ENCODE measurements at places on chromosomes 1 and 21.

DNA sequence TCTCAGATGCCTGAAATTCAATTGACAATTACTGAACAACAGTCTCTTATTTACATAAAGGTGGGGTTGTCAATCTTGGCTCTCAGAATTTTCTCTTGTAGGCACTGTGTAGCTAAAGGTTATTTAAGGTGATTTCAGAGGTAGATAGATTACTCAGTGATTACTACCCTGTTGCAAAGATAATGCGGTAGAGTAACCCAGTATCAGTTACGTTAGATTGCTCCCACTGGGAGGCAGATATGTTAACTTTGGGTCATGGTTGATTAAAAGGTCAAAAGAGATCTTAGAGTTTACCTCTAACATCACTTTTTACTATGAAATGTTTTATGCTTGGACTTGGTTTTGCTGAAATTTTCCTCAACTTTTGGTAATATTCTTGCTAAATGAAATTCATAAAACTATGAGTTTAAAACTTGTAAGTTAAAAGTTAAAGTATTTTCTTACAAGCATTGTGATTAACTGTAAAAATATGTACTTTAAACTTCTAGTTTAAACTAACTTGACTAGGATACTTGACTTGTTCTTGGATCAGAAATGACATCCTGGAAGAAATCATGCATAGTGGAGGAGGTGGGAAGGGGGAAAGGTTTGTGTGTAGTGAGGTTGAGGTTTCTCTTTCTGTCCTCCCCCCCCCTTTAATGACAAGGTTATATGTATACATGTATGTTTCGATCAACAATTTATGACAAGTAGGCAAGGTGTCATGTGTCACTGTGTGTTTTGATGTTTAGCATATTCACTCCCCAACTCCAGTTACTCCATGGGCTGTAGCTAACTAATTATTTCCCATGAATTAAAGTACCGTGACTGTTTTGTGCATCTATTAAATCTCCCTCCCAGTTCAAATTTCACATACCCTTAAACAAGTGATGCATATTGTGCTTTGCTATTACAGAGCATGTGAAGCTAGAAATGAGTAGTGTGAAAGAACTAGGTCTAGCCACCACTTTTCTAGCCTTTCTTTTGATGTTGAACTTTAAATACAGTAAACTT is 2.9 kb downstream of the LAMC1 start:
- DNase-seq: no peak

- no peak for DNase-seq
Measured at GRCh38 chr21:33032434-33033047, 6.8 kb downstream of the OLIG2 start.

- DNase-seq: no peak
Measured at GRCh38 chr21:45539796-45540600, 2.2 kb downstream of the SLC19A1 start.

DNA sequence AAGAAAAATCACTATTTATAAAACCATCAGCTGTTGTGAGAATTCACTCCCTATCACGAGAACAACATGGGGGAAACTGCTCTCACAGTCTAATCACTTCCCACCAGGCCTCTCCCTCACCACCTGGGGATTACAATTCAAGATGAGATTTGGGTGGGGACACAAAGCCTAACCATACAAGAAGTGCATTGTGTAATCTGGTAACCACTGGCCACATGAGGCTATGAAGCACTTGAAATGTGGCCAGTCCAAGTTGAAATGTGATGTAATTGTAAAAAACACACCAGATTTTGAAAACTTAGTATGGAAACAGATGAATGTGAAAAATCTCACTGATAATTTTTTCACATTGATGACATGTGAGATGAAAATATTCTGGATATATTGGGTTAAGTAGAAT is 293.8 kb downstream of the TTLL7 start:
- no peak for DNase-seq

- no peak for DNase-seq
Measured at GRCh38 chr1:198047913-198048312, 108.9 kb upstream of the NEK7 start.

- DNase-seq: no peak
Measured at GRCh38 chr1:54278941-54279422, 79.0 kb downstream of the MRPL37 start.

DNA sequence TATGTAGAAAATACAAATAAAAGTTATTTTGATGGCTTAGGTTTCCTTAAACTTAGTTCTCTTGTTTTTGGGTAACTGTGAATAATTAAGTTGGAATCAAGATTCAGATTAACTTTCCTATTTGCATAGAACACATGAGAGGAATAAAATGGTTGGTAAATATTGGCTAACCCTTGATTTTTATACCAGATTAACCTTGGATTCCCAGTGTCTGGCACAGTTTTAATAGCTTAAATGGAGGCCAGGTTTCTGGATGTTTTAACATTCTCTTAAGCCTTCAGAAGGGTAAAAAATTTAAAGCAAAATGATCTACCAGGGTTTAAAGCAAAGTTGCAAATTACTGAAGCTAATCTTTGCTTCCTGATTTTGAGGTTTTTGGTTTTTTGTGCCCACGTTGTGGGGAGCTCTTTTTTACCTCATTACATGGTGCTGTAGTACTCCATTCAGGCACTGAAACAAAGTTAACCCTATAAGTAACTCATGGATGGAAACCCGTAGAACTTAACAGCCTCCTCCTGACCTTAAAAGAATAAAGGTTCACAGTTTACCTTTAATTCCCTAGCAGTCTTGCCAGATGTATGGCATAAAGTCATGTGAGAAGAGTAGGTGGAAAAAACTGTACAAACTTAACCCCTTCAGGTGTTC is 8.4 kb upstream of the SPATA1 start:
- no peak for DNase-seq

- DNase-seq: no peak
Measured at GRCh38 chr1:107459204-107459904, 318.5 kb downstream of the NTNG1 start.

- no peak for DNase-seq
Measured at GRCh38 chr1:187999973-188000372, 1171.2 kb downstream of the PLA2G4A start.

GRCh38 chr1:56389813-56390212 is 189.6 kb downstream of the PLPP3 start:
- no peak for DNase-seq

- DNase-seq: no peak
Measured at GRCh38 chr1:163747855-163748254, 426.1 kb downstream of the NUF2 start.

- DNase-seq: no peak
Measured at GRCh38 chr1:183304440-183305107, 113.6 kb downstream of the NMNAT2 start.

GRCh38 chr1:175217721-175218531 is 25.4 kb upstream of the KIAA0040 start:
- no peak for DNase-seq

- no peak for DNase-seq
Measured at GRCh38 chr1:116397728-116398127, 24.7 kb downstream of the ATP1A1 start.

DNA sequence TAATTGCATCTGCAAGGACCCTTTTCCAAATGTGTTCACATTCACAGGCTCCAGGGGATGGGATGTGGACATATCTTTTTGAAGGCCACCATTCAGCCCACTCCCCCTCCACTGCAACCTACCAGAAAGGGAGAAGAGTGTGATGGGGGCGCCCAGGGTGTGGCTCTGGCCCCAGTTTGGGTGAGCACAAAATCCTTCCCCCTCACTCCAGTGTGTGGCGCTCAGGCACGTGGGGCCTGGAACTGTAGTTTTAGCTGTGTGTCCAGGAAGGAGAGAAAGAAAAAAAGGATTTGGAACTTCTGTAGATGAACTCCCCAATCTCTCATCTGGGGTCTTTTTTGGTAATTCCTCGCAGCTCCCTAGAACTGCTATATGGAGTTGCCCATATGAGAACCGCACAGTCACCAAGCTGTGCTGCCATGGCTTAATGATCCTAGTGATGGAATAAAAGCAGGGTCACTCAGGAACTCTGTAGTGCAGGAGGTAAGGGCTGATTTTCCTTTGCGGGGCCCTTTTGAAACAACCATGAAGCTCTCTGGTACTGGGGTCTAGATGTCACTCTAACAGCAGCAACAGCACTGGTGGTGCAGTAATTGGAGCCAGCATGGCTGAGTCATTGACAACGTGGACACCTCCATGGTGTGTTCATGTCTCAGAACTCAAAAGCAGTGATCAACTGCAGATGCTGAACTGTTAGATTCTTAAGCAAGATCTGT is 17.0 kb downstream of the AGT start:
- no peak for DNase-seq

DNA sequence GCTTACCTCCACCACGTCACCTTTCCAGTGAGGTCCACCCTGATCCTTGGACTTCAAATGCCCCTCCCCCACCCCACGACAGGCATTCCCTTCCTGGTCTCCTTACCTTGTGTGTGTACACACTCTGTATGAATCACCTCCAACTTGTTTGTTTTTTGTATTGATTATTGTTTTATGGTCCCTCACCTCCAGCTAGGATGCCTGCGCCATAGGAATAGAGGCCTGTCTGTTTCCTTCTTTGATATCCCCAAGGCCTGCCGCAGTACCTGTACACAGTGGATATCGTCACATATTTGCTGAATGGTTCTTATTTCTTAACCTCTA is 219.6 kb upstream of the POU3F1 start:
- no peak for DNase-seq

- no peak for DNase-seq
Measured at GRCh38 chr1:55216096-55216495, 932 bp upstream of the USP24 start.

- peak; percentile 75 for DNase-seq
Measured at GRCh38 chr21:42974832-42975820, 764 bp downstream of the PKNOX1 start.

DNA sequence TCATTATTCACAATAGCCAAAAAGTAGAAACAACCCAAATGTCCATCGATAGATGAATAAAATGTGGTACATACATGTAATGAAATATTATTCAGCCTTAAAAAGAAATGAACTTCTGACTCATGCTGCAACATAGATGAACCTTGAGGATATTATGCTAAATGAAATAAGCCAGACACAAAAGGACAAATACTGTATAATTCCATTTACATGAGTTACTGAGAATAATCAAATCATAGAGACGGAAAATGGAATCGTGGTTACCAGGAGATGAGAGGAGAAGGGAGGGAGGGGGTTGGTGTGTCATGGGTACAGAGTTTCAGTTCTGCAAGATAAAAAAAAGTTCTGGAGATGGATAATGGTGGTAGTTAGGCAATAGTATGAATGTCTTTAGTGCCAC is 184.1 kb downstream of the PSMG1 start:
- no peak for DNase-seq

DNA sequence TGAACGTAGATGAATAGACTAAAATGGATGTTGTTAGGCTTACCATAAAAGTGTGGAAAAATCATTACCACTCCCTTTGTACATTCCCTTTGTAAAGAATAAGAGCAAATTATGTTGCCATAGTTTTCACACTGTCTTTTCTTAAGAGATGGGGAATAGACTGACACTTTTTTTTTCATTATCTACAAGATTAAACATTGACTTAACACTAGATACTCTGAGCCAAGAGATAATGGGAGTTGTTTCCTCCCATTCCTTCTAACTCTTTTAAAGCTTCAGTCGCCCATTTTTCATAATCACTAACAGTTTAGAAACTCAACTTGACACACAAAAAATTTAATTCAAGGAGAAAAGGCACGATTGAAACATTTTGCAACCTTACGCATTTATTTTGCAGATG is 10.1 kb downstream of the AIDA start:
- DNase-seq: no peak

- DNase-seq: no peak
Measured at GRCh38 chr1:88266051-88266450, 418.0 kb upstream of the PKN2 start.

GRCh38 chr1:203217139-203217655 is 12.3 kb downstream of the CHIT1 start:
- no peak for DNase-seq

DNA sequence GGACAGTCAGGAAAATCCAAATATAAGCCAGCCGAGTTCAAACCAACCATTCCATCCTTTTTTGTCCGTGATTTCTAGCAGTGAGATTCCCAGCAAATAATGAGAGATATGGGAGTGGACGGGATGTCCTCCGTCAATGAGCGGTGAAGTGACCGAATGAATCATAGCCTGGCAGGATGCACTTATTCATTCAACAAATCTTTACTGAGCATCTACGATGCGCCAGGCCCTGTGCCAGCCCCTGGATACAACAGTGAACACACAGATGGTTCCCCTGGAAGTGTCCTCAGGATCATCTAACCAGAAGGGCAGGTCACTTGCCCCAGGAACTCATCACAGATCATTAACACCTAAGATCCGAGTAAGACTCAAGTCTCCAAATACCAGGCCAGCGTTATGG is 8.2 kb upstream of the PLEKHA6 start:
- DNase-seq: no peak

DNA sequence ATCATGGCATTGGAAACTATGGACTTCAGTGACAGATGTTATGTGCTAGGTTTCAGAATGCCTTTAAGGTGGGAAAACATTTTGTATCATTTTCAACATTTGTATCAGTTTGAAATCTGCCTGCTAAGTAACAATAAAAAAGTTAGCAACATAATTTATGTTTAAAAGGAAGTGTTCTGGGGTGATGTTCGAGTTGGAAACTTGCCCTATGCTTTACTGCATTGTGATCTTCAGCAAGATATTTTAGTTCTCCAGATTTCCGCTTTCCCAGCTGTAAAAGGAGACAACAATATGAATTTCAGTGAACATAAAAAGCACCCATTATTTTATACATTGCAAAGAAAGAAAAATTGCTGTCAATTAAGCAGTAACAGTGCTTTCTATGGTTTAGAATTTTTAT is 187.4 kb downstream of the DISC1 start:
- no peak for DNase-seq

DNA sequence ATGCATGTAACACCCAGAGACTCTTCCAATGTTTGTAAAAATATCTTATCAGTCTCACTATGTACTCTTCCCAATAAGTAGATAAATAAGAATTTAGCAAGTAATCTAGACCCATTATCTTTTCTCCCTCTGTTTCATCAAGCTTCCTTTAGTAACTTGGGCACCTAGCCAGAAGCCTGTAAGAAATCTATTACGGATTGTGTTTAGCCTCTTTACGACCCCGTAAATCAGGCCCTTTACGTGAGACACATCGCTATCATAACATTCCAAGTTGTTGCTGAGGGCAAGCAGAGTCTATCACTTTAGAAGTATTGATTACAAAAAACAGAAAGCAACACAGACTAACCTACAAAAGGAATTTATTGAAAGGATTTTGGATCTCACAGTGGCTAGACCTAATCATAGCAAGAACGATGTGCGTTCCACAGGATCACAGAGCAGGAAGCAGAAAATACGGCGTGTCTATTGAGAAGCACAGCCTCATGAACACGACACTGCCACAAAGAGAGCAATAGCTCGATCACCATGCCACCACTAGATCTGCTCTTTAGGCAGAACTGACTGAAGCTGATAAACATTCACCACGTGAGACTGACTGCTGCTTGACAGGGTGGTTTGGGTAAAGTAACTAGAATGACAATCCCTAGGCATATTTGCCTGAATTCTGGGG is 922.1 kb downstream of the AMY1C start:
- DNase-seq: no peak
